ENCODE measurements at places on chromosomes 16 and 17. TPM values are rescaled to one million over a fixed set of nuclear protein-coding genes. Genes with fewer than 3 reads are reported as not detected.

GRCh38 chr16:14292051-14292825 is 221.1 kb downstream of the MRTFB start:
- DNase-seq, result no peak

DNA sequence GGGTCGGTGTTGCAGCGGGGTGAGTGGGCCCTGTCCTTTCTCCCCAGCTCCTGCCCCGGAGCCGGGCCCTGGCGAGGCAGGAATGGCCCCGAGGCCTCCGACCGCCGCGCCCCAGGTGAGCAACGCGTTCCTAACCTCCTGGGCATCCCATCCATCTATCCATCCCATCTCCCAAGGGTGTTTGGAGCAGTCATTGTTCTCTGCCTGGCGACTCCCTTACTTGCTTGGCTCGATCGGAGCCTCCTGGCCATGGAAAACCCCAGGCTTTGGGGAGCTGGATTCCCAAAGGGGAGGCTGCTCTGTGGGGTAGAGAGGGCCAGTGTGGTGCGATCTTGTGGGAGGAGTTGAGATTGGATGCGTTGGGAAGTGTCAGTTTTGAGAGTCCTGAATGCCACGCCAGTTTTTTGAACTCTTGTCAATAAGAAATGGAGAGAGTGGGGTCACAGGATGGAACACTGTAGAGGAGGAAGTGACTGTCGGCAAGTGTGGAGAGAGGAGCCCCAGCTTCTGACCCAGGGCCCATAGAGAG is 684 bp downstream of the ZFP90 start:
- DNase-seq, result no peak

- peak; percentile 46 for DNase-seq
These were observed 21.8 kb downstream of the ITGB3 start for GRCh38 chr17:47275245-47275984.

- DNase-seq, result no peak
These were observed 99.9 kb downstream of the CDK5R1 start for GRCh38 chr17:32586666-32587065.

- no peak for DNase-seq
These were observed 8.1 kb downstream of the DNAJC7 start for GRCh38 chr17:42009170-42009569.

DNA sequence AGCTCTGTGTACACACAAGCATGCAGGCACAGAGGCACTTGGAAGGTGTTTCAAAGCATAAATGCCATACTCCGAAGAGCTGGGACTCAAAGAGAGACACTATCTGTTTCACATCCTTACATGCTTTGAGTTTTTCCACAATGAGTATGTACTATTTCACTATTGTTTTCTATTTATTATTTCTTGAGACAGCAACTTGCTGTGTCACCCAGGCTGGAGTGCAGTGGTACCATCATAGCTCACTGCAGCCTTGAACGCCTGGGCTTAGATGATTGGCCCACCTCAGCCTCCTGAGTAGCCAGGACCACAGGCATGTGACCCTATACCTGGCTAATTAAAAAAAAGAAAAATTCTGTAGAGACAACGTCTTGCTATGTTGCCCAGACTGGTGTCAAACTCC is 31.6 kb downstream of the CYB5D2 start:
- DNase-seq, result no peak

Gene IL17C
- 0.97 TPM for total RNA-seq

Data from prostate gland (tissue), 2 donors.